ENCODE measurements at places on chromosomes 6 and 20.

- DNase-seq, result no peak
Observed at GRCh38 chr6:149343501-149343900, 26.0 kb downstream of the TAB2 start.

DNA sequence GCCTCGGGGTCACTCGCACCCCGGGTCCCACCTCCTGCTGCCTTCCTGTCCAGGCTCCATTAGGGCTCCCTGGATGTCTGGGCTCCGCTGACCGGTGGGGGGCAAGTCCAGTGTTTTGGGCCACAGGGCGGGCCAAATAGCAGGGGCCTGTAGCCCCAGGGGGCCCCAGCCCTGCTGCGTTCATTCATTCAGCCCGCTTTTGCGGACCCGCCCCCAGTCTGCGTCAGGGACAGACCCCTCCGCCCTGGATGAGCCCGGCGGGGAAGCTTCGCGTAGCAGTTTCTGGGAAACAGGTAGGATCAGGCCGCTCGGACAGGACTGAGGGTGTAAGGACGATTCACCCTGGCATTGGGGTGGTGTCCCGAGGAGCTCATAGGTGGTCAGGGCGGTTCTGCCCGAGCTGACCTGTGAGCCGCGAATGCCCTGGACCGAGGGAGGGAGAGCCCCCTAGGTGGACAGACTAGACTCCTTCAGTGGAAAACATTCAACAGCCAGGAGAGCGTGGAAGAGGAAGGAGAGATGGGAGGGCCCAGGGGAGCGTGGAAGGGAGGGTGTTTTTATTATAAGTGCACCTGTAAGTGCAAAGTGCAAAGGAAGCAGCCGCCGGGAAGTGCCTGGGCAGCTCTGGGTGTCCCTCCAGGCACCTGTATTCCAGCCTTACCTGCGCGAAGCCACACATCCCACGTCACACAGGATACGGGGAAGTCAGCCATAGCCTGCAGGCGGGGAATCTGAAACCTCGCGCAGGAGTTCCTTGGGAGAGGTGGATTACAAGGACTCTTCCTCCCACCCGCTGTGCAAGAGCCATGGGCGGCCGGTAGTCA is 662 bp downstream of the ENTPD6 start:
- no peak for DNase-seq

- DNase-seq, result no peak
Observed at GRCh38 chr6:74607934-74608333, 597.9 kb downstream of the COL12A1 start.

DNA sequence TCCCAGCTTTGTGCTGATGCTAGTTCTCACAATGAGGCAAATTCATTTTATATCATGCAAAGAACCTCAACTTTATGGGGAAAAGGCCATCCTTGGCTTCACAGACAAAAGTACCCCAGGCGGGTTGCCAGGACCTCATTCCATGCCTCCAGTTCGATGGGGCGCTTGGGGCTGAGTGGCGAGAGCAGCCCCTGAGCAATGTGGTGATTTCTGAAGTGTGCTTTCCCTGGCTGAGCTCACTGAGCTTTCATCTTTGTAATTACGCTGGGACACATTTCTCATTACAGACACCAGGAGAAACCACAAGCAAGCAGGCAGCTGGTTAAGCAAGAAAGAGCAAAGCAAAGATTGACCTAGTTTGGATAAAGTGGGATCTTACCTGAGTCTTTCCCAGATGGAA is 301.5 kb upstream of the CDH4 start:
- DNase-seq, result no peak

DNA sequence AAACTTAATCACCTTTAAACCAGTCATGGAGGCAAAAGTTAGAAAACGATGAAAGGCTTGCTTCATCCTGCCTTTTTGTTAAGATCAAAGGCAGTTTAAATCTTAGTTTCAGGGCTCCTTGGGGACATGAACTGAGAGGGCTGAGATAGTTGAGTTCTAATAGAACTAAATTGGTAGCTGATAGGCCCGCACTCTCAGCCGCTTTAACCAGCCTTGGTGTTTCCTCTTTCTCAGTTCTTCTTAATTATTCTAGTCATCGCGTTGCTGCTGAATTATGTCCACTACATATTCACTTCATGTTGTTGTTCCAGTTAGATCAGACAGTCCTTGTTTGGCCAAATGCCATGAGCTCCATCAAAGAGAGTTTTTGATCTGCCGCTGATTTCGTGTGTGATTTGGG is 72.5 kb downstream of the ANKS1A start:
- DNase-seq, result no peak

Measured in esophagus squamous epithelium (tissue), 5 donors.